ENCODE measurements at places on chromosomes 1 and 21. TPM values are rescaled to one million over a fixed set of nuclear protein-coding genes. Genes with fewer than 3 reads are reported as not detected.

The TEDDM1 gene
- total RNA-seq, result not detected

The CLDN19 gene
- not detected for total RNA-seq

The PRAMEF14 gene
- total RNA-seq, result not detected

The CTH gene
- 9.1 TPM for total RNA-seq

The SOX13 gene
- total RNA-seq, result 1.0 TPM

The SRRM1 gene
- total RNA-seq, result 215 TPM

The LRIG2 gene
- 13.6 TPM for total RNA-seq

The PLPPR4 gene
- total RNA-seq, result not detected

The POMGNT1 gene
- 37.6 TPM for total RNA-seq

The SLC30A1 gene
- 9.3 TPM for total RNA-seq

The NLRP3 gene
- 0.44 TPM for total RNA-seq

The PDXK gene
- total RNA-seq, result 95.3 TPM

The PTGS2 gene
- total RNA-seq, result not detected

The SYCP1 gene
- total RNA-seq, result not detected

The CACNA1S gene
- total RNA-seq, result not detected

Measured in activated CD8-positive, alpha-beta memory T cell treated with anti-CD3 and anti-CD28 coated beads, Interleukin-2, amount 10 ng/mL, durations not matched to agents 7 days and 5 days (primary cell).